CD4-positive, CD25-positive, alpha-beta regulatory T cell (primary cell): ENCODE measurements at places on chromosomes 6 and 20. TPM values are rescaled to one million over a fixed set of nuclear protein-coding genes. Genes with fewer than 3 reads are reported as not detected.

Gene SALL4
- total RNA-seq = not detected

Gene MYLK4
- total RNA-seq = 0.91 TPM

Gene COL12A1
- total RNA-seq = 0.37 TPM

Gene PPP1R3G
- total RNA-seq = 0.10 TPM

GRCh38 chr6:22471132-22471690, 98.2 kb upstream of the HDGFL1 start:
- no peak for DNase-seq
- no peaks in the 10 kb centered on the region for H3K4me1 ChIP-seq
- no peak overlapping the region for H3K27ac ChIP-seq
- no peaks in the 10 kb centered on the region for H3K27me3 ChIP-seq
- no peaks in the 10 kb centered on the region for H3K36me3 ChIP-seq

DNA sequence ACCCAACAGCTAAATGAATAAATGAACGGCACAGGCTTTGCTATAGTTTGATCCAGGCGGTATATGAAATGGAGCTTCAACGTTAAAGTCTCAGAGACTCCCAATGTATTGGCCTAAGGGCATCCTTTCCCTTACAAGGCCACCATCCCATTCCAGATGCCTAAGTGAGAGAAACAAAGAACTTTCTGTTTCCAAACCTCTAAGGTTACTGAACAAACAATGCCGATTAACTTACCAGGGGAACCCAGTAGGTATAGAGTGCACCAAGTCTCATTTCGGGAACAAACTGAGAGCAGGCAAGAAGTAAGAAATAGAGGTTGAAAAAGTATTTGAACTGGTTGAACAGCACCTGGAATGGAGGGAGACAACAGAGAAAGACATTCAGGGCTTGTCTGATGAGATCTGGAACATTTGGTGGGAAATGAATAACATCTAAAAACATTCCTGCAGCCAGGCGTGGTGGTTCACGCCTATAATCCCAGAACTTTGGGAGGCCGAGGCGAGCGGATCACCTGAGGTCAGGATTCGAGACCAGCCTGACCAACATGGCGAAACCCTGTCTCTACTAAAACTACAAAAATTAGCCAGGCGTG, 42.5 kb downstream of the ATP9A start:
- no peak overlapping the region for H3K27ac ChIP-seq
- no peaks in the 10 kb centered on the region for H3K4me1 ChIP-seq
- H3K36me3 ChIP-seq = no peaks in the 10 kb centered on the region
- H3K4me3 ChIP-seq = no peak overlapping the region
- no peaks in the 10 kb centered on the region for H3K27me3 ChIP-seq

DNA sequence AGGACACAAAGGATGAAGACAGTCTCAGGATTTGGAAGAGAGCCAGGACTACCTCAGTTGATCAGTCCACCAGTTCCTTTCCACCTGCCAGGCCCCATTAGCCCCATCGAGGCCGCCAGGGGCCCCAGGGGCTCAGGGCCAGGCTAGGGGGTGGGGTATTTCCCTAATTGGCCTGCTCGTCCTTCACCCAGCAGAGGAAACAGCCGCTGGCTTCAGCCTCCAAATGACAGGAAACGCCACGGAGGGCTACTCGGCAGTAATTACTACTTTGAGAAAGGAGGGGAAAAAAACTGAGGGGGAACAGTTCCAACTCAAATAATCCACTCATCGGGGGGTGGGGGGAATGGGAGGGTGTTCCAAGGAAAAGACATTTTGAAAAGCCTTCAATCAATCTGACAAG, 42.7 kb downstream of the MAFB start:
- DNase-seq = no peak
- no peaks in the 10 kb centered on the region for H3K27me3 ChIP-seq
- H3K4me1 ChIP-seq = no peaks in the 10 kb centered on the region
- H3K36me3 ChIP-seq = no peaks in the 10 kb centered on the region

DNA sequence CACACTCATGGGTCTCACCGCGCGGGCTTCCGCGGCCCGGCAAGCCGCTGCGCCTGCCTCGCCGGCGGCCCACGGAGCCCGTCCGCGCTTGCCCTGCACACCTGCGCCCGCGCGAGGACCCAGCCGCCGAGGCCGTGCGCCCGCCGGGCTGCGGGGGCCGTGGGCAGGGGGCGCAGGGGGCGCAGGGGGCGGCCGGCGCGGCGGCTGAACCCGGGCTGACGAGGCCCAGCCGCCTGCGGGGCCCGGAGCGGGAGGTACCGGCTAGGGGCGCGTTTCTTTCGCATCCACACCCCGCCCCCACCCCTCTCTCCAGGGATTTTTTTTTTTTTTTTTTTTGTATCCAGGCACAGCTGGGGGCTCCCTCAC, 43.8 kb upstream of the OSTM1 start:
- H3K27ac ChIP-seq = no peak overlapping the region
- peak overlapping the region; percentile 76 for H3K4me3 ChIP-seq
- H3K4me1 ChIP-seq = peaks cover 60% of the 10 kb centered on the region
- no peak for DNase-seq
- H3K36me3 ChIP-seq = no peaks in the 10 kb centered on the region

- H3K27me3 ChIP-seq = no peaks in the 10 kb centered on the region
- H3K4me1 ChIP-seq = peaks cover 16% of the 10 kb centered on the region
- H3K27ac ChIP-seq = no peak overlapping the region
- H3K4me3 ChIP-seq = no peak overlapping the region
- DNase-seq = no peak
Observed at GRCh38 chr20:62027698-62028321, 37.9 kb downstream of the TAF4 start.

DNA sequence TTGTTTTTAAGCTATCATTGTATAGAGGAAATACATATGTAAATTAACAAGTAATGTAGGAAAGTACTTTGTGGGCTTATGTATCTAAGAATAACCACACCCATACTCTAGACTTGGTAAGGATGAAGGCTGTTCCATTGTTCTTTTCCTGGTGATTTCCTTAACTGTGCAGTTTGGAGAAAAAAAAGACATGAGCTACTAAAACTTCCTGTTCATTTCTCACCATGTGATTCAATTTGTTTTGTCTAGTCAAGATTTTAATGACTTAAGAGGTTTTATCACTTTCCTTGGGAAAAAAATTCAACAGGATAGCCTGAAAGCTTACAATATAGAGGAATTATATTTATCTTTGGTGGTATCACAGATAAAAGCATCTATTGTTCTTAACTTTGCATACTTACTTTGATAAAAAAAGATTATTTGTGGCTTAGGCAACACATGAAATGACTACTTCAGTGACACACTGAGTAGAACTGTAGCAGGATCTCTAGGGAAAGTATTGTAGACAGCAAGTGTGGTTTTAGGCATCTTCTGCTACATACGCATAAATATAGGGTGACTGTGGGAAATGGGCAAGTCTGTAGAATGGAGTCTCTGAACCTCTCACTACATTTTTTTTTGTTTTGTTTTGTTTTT, 80.3 kb downstream of the GJA1 start:
- no peak for DNase-seq
- no peak overlapping the region for H3K27ac ChIP-seq
- no peaks in the 10 kb centered on the region for H3K27me3 ChIP-seq
- no peaks in the 10 kb centered on the region for H3K36me3 ChIP-seq
- no peaks in the 10 kb centered on the region for H3K4me1 ChIP-seq
- no peak overlapping the region for H3K4me3 ChIP-seq

- no peak overlapping the region for H3K27ac ChIP-seq
- H3K36me3 ChIP-seq = no peaks in the 10 kb centered on the region
- no peaks in the 10 kb centered on the region for H3K27me3 ChIP-seq
- no peaks in the 10 kb centered on the region for H3K4me1 ChIP-seq
- no peak for DNase-seq
Observed at GRCh38 chr6:147779624-147780023, 271.1 kb downstream of the SAMD5 start.

- H3K36me3 ChIP-seq = peaks cover 2% of the 10 kb centered on the region
- no peaks in the 10 kb centered on the region for H3K27me3 ChIP-seq
- H3K4me1 ChIP-seq = no peaks in the 10 kb centered on the region
Observed at GRCh38 chr20:20414640-20415220, 46.8 kb downstream of the INSM1 start.

GRCh38 chr6:39360378-39360777, 37.9 kb upstream of the KCNK16 start:
- peaks cover 4% of the 10 kb centered on the region for H3K4me1 ChIP-seq
- H3K4me3 ChIP-seq = no peak overlapping the region
- DNase-seq = no peak
- H3K36me3 ChIP-seq = no peaks in the 10 kb centered on the region

- DNase-seq = peak; percentile 69
- no peaks in the 10 kb centered on the region for H3K36me3 ChIP-seq
- no peak overlapping the region for H3K27ac ChIP-seq
- H3K4me3 ChIP-seq = no peak overlapping the region
- H3K27me3 ChIP-seq = peaks cover 11% of the 10 kb centered on the region
- H3K4me1 ChIP-seq = peaks cover 43% of the 10 kb centered on the region
Observed at GRCh38 chr20:46013829-46014516, 5.3 kb downstream of the MMP9 start.

GRCh38 chr6:42428326-42429041, 23.2 kb downstream of the TRERF1 start:
- peaks cover 29% of the 10 kb centered on the region for H3K4me1 ChIP-seq
- DNase-seq = peak; percentile 58
- peak overlapping the region; percentile 79 for H3K27ac ChIP-seq

GRCh38 chr6:72835749-72836148, 213.9 kb downstream of the KCNQ5 start:
- no peaks in the 10 kb centered on the region for H3K4me1 ChIP-seq
- no peaks in the 10 kb centered on the region for H3K36me3 ChIP-seq
- H3K27me3 ChIP-seq = no peaks in the 10 kb centered on the region
- no peak overlapping the region for H3K4me3 ChIP-seq
- DNase-seq = no peak

- H3K4me1 ChIP-seq = no peaks in the 10 kb centered on the region
- H3K4me3 ChIP-seq = no peak overlapping the region
- no peak overlapping the region for H3K27ac ChIP-seq
- DNase-seq = no peak
- no peaks in the 10 kb centered on the region for H3K36me3 ChIP-seq
- H3K27me3 ChIP-seq = no peaks in the 10 kb centered on the region
Observed at GRCh38 chr6:170205126-170205525, 85.8 kb downstream of the DLL1 start.

GRCh38 chr6:84638286-84638685, 126.1 kb downstream of the TBX18 start:
- H3K36me3 ChIP-seq = no peaks in the 10 kb centered on the region
- H3K4me1 ChIP-seq = no peaks in the 10 kb centered on the region
- DNase-seq = no peak
- H3K27ac ChIP-seq = no peak overlapping the region

DNA sequence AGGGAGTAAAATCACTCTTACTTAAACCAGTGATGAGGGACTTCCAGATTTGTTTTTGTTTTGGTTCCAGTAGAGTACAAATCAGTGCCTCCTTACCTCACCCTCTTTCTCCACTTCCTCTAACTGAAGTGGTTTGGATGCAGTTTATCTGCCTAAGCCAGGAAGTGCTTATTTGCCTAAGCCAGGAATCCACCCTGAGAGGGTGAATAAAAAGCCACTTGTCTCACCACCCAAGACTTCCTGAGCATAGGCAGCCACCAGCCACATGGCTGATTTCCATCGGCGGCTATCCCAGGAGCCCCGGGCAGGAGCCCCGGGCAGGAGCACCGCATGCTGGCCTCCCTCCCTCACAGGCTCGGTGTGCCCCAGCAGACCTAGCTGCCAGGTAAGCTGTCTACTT, 12.0 kb downstream of the LRP11 start:
- H3K27ac ChIP-seq = no peak overlapping the region
- H3K4me3 ChIP-seq = no peak overlapping the region
- H3K27me3 ChIP-seq = peaks cover 3% of the 10 kb centered on the region
- H3K36me3 ChIP-seq = no peaks in the 10 kb centered on the region
- H3K4me1 ChIP-seq = peaks cover 6% of the 10 kb centered on the region
- DNase-seq = peak; percentile 47

DNA sequence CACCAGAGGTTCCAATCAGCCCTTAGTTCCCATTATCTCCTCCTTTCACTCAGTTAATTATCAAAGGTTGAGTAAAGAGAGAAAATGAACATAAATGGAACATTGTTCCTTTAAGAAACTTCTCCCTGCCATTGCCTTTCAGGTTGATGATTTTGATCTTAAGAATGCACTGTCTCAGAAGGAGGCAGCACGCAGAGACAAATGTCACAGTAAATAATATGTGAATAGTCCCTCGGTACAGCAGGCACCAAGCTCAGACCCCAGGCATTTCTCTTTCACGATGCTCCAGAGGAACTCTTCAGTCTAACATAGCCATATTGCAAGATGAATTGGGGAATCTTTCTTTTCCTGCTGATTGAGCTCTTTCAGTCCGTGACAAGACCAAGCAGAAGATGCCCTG, 435.3 kb upstream of the SPTLC3 start:
- DNase-seq = no peak
- H3K27me3 ChIP-seq = no peaks in the 10 kb centered on the region

DNA sequence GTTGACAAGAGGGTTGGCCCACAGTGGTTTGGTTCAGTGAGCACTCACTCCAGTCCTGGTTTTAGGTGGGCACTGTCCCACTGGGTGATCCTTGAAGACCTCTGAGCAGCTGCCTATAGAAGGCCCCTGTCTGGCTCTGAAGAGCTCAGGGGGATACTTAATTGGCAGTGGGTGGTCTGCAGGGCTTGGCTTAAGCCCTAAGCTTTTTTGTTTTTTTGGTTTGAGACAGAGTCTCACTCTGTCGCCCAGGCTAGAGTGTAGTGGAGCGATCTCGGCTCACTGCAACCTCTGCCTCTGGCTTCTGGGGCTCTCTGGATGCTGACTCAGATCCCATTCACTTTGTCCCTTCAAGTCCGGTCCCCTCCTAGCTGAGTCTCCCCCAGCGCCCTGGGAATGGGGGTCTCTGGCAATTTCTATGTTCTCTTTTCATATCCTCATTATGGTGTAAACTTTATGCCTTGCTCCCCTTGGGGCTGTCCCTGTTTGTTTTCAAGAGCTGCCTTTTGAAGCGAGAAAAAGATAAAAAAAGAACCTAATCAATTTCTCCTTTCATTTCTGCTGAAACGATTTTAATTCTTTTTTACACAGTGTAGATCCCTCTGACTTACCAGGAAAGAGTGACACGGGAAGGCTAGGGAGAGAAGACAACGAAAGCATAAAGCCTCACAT, 12.2 kb upstream of the KCNG1 start:
- no peaks in the 10 kb centered on the region for H3K4me1 ChIP-seq
- H3K27ac ChIP-seq = no peak overlapping the region
- no peaks in the 10 kb centered on the region for H3K27me3 ChIP-seq
- no peak for DNase-seq

- no peak overlapping the region for H3K4me3 ChIP-seq
- no peaks in the 10 kb centered on the region for H3K36me3 ChIP-seq
- H3K4me1 ChIP-seq = no peaks in the 10 kb centered on the region
- H3K27me3 ChIP-seq = peaks cover 3% of the 10 kb centered on the region
Observed at GRCh38 chr20:17873410-17874270, 95.0 kb downstream of the SNX5 start.

GRCh38 chr20:17955302-17955701, 13.3 kb downstream of the SNX5 start:
- no peak overlapping the region for H3K4me3 ChIP-seq
- no peak overlapping the region for H3K27ac ChIP-seq
- H3K27me3 ChIP-seq = no peaks in the 10 kb centered on the region
- peaks cover 41% of the 10 kb centered on the region for H3K4me1 ChIP-seq
- peaks cover 62% of the 10 kb centered on the region for H3K36me3 ChIP-seq

DNA sequence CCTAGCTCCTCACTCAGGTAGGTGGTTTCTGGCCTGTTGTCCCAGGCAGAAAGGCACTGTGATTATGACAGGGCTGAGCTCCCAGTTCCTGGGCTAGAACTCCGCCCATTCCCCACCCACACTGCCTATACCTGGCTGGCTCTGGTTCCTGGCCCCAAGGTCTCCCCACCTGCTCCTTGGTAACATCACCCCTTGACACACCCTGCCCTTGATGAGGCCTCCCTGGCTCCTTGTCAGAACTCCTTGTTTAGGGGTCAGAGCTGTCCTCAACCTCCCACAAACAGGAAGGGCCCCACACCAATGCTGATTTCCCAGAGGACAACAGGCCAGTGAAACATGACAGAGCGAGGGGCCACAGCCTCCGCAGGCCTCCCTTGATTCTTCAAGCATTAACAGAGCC, 15.5 kb upstream of the MYMX start:
- H3K27me3 ChIP-seq = no peaks in the 10 kb centered on the region
- no peaks in the 10 kb centered on the region for H3K4me1 ChIP-seq
- no peak overlapping the region for H3K27ac ChIP-seq
- H3K36me3 ChIP-seq = no peaks in the 10 kb centered on the region
